Transverse colon (tissue), 4 donors: ENCODE measurements at places on chromosomes 4 and X.

DNA sequence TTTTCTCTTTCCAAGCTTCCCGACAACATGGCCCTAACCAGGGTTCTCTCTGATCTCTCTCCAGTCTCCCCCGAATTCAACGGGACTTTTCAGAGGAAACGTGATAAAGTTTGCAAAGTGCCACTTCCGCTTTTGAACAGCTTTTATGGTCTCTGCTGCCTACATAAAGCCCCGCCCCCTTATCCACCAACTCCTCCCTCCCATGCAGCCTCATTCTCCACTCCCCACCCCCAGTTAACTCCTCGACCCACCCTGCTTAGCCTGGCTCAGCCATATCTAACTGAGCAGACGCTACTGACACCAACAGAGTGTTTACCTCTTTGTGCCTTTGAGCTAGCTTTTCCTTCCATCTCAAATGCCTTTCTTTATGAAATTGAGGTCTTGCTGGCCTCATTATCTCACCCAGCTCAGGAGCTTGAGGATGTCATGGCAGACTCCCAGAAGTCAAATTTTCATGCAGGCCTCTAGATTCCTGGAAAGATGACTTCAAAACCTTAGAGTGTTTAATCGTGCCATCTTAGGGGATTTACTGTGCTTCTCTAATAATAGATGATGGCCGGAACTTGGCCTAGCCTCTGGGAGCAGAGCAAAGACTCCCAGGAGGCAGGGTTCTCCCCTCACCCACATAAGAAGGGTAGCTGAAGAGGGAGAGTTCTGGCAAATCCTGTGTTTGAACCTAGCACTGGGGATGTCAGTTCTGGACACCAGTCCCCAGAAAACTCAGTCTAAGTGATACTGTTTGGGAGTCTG, 606.0 kb downstream of the BCOR start:
- H3K27me3 ChIP-seq, result no peaks in the 10 kb centered on the region
- no peak overlapping the region for H3K27ac ChIP-seq
- peak; percentile 47 for DNase-seq
- no peaks in the 10 kb centered on the region for H3K36me3 ChIP-seq
- H3K4me1 ChIP-seq, result no peaks in the 10 kb centered on the region

GRCh38 chr4:15552557-15553362, 83.1 kb downstream of the CC2D2A start:
- H3K27me3 ChIP-seq, result no peaks in the 10 kb centered on the region
- H3K36me3 ChIP-seq, result peaks cover 7% of the 10 kb centered on the region
- H3K27ac ChIP-seq, result no peak overlapping the region
- DNase-seq, result no peak
- no peaks in the 10 kb centered on the region for H3K4me1 ChIP-seq
- no peak overlapping the region for H3K4me3 ChIP-seq

- no peaks in the 10 kb centered on the region for H3K4me1 ChIP-seq
- H3K27ac ChIP-seq, result no peak overlapping the region
- H3K27me3 ChIP-seq, result no peaks in the 10 kb centered on the region
These were observed 25.7 kb upstream of the MND1 start for GRCh38 chr4:153318696-153319320.

- H3K4me1 ChIP-seq, result no peaks in the 10 kb centered on the region
- DNase-seq, result no peak
- no peak overlapping the region for H3K27ac ChIP-seq
- H3K27me3 ChIP-seq, result no peaks in the 10 kb centered on the region
- H3K36me3 ChIP-seq, result no peaks in the 10 kb centered on the region
These were observed 4.0 kb upstream of the TMEM156 start for GRCh38 chr4:39036172-39036571.

DNA sequence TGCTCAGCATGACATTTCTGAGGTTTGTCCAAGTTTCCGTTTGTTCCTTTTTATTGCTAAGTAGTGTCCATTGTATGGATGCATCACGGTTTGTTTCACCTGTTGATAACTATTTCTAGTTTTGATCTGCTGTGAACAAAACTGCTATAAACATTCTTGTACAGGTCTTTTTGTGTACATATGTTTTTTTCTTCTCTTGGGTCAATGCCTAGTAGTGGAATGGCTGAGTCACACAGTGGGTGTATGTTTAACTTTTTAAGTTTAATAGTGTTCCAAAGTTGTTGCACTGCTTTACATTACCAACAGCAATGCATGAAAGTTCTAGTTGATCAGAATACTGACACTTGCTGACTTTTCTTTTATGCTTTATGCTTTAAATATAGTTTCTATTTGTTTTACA, 76.7 kb downstream of the MAOB start:
- no peaks in the 10 kb centered on the region for H3K36me3 ChIP-seq
- no peak overlapping the region for H3K27ac ChIP-seq
- peaks cover 5% of the 10 kb centered on the region for H3K4me1 ChIP-seq
- no peak overlapping the region for H3K4me3 ChIP-seq
- H3K27me3 ChIP-seq, result no peaks in the 10 kb centered on the region

GRCh38 chr4:186770481-186771175, 47.0 kb upstream of the FAT1 start:
- H3K36me3 ChIP-seq, result no peaks in the 10 kb centered on the region
- H3K27me3 ChIP-seq, result no peaks in the 10 kb centered on the region
- H3K4me1 ChIP-seq, result no peaks in the 10 kb centered on the region
- H3K27ac ChIP-seq, result no peak overlapping the region

- H3K4me1 ChIP-seq, result peaks cover 3% of the 10 kb centered on the region
- H3K4me3 ChIP-seq, result no peak overlapping the region
- no peaks in the 10 kb centered on the region for H3K27me3 ChIP-seq
These were observed 26.1 kb downstream of the RAP1GDS1 start for GRCh38 chr4:98287328-98287727.

DNA sequence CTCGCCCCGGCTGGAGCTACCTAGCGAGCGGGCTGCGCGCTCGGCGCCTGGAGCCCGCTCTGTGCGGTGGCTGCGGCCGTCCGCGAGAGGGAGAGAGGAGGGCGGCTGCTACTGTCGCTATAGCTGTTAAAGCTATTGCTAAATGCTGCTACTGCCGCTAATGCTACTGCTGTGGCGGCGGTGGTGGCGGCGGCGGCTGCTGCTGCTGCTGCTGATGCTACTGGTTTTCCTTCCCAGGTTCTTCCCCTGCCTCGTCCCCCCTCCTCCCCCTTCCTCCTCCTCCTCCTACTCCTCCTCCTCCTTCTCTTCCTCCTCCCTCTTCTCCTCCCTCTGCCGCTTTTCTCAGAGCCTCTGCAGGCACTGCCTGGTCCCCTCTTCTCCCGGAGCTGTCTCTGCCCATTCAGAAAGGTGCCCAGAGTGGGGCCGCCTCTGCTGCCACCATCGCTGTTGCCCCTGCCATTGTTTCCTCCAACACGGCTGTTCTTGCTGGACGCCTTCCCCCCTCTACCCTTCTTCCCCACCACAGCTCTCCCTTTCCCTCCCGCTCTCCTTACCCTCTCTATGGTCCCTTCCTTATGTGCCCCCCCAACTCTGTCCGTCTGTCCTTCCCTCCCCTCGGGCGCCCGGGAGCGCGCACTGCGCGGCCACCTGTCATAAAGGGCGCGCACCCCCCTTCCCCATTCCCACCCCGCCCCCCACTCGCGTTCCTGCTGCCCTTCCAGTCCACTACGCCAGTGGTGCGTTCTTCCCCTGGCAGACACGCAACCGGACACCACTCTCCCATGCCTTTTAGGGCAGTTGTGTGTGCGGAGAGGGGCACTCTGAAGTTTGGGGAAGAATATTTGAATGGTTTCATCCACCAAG, at the start of gene NEXMIF:
TSS of gene NEXMIF (minus strand) at position 228 of the 864 bp plus-strand sequence.
- peak; percentile 38 for DNase-seq
- H3K4me1 ChIP-seq, result peaks cover 4% of the 10 kb centered on the region
- H3K27me3 ChIP-seq, result no peaks in the 10 kb centered on the region
- no peaks in the 10 kb centered on the region for H3K36me3 ChIP-seq
- peak within 1 kb of the TSS; percentile 82 for H3K27ac ChIP-seq
- peak within 1 kb of the TSS; percentile 62 for H3K4me3 ChIP-seq

DNA sequence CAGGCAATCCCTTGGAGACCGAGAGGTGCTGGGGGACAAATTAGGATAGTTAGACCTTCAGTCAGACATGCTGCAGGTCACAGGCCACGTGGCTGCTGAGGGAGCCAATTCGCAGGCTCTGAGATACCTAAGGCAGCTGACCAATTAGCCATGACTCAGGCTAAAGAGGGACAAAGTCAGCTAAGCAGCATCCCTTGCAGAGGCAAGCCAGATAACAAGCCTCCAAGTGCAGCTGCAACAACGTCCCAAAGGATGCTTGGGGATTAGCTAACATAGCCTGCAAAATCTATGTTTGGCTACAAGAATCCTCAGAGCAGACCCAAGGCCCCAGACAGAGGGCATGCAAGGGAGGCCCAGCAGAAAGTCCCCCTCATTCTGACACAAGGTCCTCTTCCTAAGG, 93.5 kb downstream of the SEL1L3 start:
- H3K4me1 ChIP-seq, result no peaks in the 10 kb centered on the region
- H3K4me3 ChIP-seq, result no peak overlapping the region

DNA sequence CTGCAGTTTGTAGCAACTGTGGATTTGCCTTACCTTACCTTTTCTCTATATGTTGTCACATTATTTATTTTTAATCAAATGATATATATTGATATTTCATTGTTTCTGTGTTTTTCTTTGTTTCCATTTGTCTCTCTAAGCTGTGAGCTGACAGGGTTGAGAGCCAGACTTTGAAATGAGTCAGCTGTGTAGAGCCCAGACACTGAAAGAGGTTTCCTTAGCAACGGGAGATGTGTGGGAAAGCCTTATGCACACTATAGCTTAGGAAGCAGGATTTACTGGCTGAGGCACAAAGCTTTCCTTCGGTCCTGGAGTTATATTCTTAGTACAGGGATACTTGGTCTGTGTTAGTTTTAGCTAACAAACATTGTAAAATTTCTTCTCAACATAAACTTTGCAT, 192.2 kb downstream of the FGF13 start:
- no peak overlapping the region for H3K4me3 ChIP-seq
- H3K27ac ChIP-seq, result no peak overlapping the region
- H3K27me3 ChIP-seq, result no peaks in the 10 kb centered on the region
- DNase-seq, result no peak

- DNase-seq, result no peak
- H3K4me3 ChIP-seq, result no peak overlapping the region
- H3K36me3 ChIP-seq, result no peaks in the 10 kb centered on the region
- H3K27ac ChIP-seq, result no peak overlapping the region
- no peaks in the 10 kb centered on the region for H3K4me1 ChIP-seq
These were observed 120.2 kb upstream of the WDFY3 start for GRCh38 chr4:85086721-85087120.

DNA sequence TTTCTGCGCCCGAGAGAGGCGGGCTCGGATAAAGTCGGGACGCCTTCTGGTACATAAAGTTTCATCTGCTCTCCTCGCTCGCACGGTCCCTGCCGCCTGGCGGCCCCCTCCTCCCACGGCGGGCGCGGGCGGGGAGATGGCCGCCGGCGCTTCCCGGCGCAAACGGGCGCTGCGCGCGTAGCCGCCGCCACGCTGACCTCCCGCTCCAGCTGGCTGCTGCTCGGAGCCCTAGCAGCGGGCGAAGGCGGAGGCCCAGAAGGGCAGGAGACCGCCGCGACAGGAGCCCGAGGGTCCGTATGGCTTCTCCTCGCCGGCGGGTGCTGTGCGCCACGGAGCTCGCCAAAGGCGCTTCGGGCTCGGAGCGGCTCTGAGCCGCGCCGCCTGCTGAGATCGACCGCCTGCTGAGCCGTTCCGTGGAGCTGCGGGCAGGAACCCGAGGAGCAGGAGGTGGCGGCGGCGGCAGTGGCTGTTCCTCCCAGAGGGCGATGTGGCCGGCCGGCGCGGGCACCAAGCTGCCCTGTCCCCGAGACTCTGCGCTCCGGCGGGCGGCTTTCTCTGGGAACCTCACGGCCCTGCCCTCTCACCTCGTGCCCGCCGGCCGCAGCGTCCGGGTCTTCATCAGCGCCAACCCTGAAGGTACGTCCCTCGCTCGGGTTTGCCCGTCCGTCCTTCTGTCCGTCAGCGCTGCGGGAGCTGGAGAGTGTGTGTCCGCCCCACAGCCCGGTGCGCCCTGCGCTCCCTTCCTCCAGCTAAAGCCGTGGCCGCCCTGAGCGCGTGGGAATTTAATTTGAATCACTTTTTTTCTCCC, at the start of gene NWD2:
TSS of gene NWD2 (plus strand) at position 161 of the 808 bp plus-strand sequence. CDS start at position 486, 325 bp downstream.
- peaks cover 19% of the 10 kb centered on the region for H3K4me1 ChIP-seq
- peaks cover 81% of the 10 kb centered on the region for H3K27me3 ChIP-seq
- H3K36me3 ChIP-seq, result no peaks in the 10 kb centered on the region
- no peak within 1 kb of the TSS for H3K4me3 ChIP-seq

DNA sequence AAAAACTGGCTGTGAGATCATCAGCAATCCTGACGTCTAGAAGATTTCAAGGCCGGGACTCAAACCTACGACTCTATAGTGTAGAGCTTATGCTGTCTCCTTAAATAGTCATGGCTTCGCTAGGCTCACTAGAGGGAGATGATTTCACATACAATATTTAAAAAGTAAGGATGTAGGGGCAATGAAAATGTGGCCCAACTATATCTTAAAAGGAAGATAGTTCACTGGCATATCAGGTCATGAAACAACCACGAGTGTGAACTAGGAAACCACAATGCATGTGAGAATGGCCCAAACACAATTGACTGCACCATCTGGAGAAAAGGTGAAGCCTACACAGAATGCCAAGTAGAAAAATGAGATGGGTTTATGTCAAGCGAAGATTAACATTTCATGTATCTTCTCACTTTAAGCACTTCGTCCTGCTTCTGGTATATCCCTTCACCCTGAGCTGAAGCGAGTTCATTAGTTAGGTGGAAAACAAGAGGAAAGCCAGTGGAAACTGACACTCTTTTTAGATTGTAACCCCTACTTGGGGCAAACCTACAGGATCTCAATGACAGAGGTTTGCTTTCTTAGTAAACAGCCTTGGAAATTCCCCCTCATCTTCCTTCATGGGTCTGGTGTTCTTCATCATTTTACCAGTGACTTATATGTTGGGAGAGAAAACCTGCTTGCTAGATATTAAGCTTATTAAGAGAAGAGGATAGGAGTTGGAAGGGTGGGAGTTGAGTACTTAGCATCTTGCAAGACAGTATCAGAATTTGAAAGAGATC, 17.4 kb downstream of the FAM9C start:
- no peak for DNase-seq
- peaks cover 5% of the 10 kb centered on the region for H3K4me1 ChIP-seq
- no peak overlapping the region for H3K4me3 ChIP-seq
- no peaks in the 10 kb centered on the region for H3K27me3 ChIP-seq
- no peak overlapping the region for H3K27ac ChIP-seq
- H3K36me3 ChIP-seq, result no peaks in the 10 kb centered on the region

GRCh38 chr4:168755598-168756477, 254.2 kb downstream of the CBR4 start:
- no peak overlapping the region for H3K4me3 ChIP-seq
- no peak for DNase-seq
- no peaks in the 10 kb centered on the region for H3K4me1 ChIP-seq
- no peaks in the 10 kb centered on the region for H3K27me3 ChIP-seq
- H3K36me3 ChIP-seq, result no peaks in the 10 kb centered on the region

- no peaks in the 10 kb centered on the region for H3K27me3 ChIP-seq
- H3K36me3 ChIP-seq, result no peaks in the 10 kb centered on the region
- H3K27ac ChIP-seq, result no peak overlapping the region
- no peak for DNase-seq
- no peaks in the 10 kb centered on the region for H3K4me1 ChIP-seq
These were observed 37.2 kb upstream of the GPR78 start for GRCh38 chr4:8542776-8543525.
